Left ventricle myocardium superior (tissue), 1 donor: ENCODE measurements at places on chromosomes 2 and 18. TPM values are rescaled to one million over a fixed set of nuclear protein-coding genes. Genes with fewer than 3 reads are reported as not detected.

GRCh38 chr18:63994783-63995399, 25.0 kb downstream of the SERPINB8 start:
- peak; percentile 29 for DNase-seq

GRCh38 chr18:12324991-12325725, 17.1 kb downstream of the TUBB6 start:
- no peak for DNase-seq

- DNase-seq = no peak
Measured at GRCh38 chr2:138180692-138181386, 216.6 kb downstream of the HNMT start.

DNA sequence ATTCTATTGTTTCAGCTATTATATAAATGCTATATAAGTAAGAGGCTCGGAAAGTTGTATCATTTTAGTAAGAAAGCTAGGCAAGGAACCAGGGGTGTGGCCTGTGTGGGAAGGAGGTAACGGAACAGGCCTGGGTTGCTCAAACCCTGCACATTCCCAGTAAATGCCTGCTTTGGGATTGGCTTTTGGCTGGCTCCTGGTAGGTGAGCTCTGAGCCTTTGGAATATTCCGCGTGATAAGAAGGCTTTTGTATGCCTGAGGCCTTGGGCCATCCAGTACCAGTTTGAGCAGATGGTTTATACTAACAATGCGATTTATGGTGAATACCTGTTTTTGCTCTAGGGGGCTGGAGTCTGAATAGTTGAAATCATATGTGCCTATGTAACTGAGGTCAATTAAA, 42.6 kb upstream of the CDH20 start:
- no peak for DNase-seq

DNA sequence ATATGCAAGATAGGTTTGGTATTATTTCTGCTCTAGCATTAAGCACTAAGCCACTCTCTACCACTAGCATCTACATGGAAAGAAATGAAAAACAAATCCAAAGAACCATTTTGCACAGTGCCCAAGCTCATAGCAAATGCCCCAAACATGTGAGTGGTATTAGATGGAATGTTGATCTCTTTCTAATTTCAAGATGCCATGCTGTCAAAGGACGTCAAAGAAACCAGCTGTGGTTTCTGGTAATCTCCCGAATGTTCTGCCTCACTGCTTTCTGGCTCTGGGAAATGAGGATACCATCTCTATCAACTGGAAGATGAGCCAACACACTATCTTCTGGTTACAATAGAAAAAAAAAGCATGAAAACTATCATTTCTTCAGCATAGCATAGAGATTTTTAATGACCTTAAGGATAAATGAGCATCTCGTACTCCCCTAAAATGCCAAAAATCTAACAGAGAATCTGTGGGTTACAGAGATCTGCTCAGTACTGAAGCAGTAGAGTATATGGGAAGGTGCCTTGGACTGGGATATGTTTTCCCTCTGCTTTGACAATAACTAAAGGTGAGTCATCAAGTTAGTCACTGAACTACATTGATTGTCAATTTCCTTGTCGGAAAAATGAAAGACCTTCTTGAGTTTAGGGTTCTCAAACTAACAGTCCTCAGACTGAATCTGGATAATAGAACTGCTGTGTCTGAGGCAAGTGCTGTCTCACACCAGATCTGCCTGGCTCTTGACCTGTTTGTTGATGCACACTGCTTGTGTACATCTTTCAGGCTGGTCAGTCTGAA, 244.8 kb upstream of the NCKAP5 start:
- DNase-seq = no peak

- no peak for DNase-seq
Measured at GRCh38 chr2:239499726-239500573, 99.1 kb upstream of the HDAC4 start.

GRCh38 chr18:34661464-34662087, 48.5 kb upstream of the DTNA start:
- DNase-seq = no peak

- DNase-seq = no peak
Measured at GRCh38 chr2:202278944-202279343, 13.4 kb downstream of the NOP58 start.

DNA sequence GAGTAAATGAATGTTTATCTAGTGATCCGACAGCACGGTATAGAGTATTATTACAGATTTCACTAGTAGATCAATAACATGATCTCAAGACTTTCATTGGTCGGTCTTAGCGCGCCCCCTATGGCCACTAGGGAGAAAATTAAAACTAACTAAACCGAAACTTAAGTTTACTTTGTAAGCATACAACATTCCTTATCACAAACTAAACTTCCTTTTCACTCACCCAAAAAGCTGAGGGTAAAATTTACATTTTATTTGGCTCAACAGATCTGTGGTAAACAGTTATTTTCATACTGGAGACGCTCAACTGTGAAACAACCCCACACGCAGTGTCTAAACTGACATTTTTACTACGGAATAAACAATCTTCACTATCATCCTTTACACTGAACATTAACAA, 215.6 kb upstream of the MAP2 start:
- DNase-seq = peak; percentile 29

DNA sequence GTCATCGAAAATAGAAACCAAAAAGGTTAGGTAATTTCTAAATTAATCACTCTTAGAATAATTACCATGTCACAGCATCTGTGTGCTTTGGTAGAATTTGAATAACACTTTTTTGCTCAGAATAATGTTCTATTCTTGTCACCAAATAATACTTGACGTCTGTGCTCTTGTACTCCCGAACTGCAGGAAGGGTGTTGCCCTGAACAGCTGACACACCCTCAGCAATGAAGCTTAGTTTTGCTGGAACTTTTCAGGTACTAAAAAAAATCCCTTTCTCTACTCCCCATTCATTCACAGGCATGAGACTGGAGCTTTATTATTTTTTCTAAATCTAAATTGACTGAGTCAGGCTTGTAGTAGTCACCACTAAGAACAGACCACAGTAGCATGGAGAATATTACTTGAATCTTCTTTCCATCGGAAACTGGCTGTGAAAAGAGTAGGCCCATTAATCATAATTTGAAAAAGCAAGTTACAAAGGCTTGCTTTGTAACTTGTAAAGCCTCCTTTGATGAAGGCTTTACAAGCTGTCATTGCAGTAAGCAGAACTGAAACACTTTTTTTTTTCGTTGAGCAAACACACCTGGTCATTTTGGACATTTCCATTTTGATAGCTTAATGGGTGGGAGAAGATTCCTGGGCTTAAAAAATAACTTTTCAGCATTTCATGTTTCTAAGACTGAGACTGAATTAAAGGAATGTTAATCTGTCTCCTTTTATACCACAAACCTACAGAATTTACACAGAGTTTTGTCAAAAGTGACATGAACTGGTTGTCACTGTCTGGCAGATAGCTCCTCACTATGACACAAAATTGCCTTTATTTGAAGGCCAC, 70.3 kb upstream of the PELI1 start:
- no peak for DNase-seq

- peak; percentile 73 for DNase-seq
Measured at GRCh38 chr2:163736433-163737189, 803 bp upstream of the FIGN start.

DNA sequence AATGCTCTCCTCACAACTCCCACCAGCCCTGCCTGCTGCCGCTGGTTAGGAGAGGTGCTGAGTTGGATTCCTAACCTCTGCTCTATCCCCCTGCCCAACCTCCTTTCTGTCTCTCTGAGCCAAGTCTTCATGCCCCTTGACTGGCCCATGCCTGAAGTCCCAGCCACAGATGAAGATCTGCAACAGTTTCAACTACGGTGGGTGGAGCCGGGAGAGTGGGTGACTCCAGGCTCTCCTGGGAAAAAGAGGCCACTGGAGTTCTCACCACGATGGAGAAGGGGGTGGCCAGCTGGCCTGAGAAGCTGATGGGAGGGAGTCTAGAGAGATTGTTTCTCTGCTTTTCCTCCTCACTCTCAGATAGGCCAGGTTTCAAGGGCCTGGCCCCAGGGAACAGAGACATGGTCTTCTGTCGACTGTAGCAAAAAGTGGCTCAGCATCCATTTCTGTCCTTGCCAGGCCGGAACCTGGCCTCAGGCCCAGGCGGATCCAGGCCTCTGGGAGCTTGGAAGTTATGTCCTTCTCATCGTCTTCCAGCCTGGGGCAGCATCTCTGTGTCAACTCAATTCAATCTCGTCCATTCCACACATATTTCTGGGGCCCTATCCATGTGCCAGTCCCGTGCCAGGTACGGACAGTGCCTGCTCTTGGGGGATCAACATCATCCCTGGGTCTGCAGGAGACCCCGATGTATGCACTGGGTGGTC, 75.3 kb downstream of the INHBB start:
- DNase-seq = no peak

GRCh38 chr2:20423359-20423758, 23.5 kb upstream of the RHOB start:
- DNase-seq = no peak

GRCh38 chr2:200077838-200078237, 122.5 kb downstream of the MAIP1 start:
- no peak for DNase-seq

DNA sequence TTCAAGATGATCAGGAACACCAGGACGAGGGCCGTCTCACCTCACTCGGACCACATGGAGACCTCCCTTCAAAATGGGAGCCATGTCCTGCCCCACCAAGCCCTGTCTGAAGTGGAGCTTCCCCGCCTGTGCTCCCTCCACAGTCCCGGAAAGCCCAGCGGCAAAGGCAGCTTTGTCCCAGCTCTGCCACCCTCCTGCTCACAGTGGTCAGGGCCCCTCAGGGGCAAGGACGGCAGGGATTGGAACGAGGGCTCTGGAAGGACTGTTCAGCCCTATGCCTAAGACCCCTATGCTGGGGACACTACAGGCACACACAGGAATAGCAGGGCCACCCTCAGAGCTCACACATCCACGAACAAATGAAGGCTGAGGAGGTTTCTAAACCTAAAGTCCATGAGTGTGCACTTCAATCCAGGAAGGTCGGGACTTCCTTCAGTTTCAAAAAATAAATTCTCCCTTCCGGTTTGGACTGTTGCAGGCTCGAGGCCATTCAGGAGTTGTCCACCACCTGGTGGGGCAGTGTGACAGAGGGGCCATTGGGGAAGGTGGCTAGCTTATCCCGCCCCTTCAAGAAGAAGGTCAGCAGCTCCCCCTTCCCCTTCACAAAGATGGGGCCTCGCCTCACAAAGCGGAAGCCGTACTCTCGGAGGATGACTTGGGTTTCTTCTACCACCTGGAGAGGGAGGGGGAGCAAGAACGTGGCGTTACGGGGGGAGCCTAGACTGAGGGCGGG, 26.4 kb downstream of the CENPO start:
- no peak for DNase-seq

DNA sequence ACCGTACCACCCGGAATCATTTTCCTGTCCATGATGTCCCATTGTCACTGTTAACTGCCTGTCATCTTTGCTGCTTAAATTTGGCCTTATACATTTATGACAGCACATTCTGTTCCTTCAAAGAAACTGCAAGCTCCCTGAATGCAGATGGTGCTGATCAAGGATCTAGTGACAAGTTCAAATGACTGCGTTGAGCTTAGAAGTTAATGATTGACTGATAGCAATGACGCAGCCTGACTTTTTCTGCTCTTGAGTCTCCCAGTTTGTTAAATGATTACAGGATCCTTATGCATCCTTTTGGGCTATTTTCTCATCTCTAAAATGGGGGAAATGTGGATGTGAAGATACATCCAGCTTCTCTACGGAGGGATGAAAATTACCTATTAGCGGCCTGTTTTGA, 159.0 kb downstream of the DCC start:
- DNase-seq = no peak

DNA sequence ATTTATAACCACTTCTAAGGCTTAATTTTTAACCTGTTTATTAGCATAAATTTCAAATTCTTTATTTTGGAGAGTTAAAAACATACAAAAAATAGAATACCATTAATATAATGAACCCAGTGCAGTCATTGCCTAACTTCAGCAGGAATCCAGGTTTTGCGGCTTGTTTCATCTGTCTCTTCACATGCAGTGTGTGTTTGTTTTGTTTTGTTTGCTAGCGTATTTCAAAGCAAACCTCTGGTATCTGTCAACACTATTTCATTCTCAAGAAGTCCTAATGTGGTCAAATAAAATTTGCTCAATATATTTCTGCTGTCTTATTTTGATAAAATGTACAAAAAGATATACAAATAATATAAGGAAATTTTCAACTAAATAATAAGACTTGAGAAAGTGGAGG, 328.5 kb downstream of the AGPS start:
- DNase-seq = no peak

DNA sequence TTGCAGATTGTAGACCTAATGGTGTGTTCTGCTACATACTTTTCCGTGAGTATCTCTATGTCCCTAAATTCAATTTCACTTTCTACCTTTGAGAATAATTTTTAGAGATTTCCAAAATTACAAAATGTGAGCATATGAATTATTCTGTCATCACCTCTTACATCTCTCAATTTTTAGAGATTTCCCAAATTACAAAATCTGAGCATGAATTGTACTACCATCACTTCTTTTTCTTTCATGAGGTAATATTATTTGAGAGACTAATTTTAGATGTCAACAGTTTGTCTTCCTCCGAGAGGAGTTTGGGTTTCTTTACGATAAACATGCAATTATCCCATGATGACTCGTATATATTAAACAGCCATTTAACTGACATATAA, 32.1 kb downstream of the INSIG2 start:
- no peak for DNase-seq

DNA sequence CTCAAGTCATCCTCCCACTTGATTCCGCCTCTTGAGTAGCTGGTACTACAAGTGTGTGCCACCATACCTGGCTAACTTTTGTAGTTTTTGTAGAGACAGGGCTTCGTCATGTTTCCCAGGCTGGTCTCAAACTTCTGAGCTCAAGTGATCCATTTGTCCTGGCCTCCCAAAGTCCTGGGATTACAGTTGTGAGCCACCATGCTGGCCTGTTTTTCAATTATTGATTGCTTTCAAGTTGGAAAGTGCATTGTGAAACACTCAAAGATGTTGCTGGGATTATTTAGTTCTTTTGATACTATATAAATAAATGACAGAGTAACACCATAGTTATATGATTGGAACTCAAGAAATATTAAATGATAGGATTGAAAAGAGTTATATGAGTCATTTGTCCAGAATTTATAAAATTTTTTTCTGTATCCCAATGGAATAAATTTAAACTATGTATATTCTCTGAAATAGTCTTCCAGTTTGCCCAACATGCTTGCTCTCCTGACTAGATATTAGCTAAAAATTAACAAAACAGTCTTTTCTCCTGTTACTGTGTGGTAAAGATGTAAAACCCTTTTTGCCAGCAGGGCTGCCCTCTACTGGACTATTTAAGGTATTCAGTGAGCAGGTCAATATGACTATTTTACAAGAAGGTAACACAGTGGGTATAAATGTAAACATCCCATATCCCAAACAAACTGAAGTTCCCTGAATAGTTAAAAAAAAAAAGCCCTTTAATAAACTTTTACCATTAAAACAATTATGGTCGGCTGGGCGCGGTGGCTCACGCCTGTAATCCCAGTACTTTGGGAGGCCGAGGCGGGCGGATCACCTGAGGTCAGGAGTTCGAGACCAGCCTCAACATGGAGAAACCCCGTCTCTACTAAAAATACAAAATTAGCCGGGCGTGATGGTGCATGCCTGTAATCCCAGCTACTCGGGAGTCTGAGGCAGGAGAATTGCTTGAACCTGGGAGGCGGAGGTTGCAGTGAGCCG, 42.7 kb downstream of the ACSL3 start:
- DNase-seq = no peak

SLC4A5 gene
- 2.2 TPM for total RNA-seq

TTN gene
- total RNA-seq = 3,610 TPM

MAP4K4 gene
- 99.5 TPM for total RNA-seq

C2orf78 gene
- total RNA-seq = not detected

CCNYL1 gene
- 8.3 TPM for total RNA-seq

CDK5R2 gene
- total RNA-seq = not detected
